ENCODE measurements at places on chromosomes 6 and 20. TPM values are rescaled to one million over a fixed set of nuclear protein-coding genes. Genes with fewer than 3 reads are reported as not detected.

Gene GCNT2
- total RNA-seq = 2.0 TPM

Gene COL9A3
- 0.39 TPM for total RNA-seq

Gene BEND6
- total RNA-seq = 12.4 TPM

Gene SIM1
- not detected for total RNA-seq

Gene HTR1E
- total RNA-seq = not detected

Gene KAT14
- total RNA-seq = 10.8 TPM

Gene FAM83C
- total RNA-seq = not detected

Gene UNC5CL
- 0.07 TPM for total RNA-seq

Gene BNIP5
- not detected for total RNA-seq

Gene UBE2V1
- 43.2 TPM for total RNA-seq

Gene RNF182
- total RNA-seq = 9.7 TPM

Gene ZMYND8
- 18.2 TPM for total RNA-seq

Gene GDAP1L1
- not detected for total RNA-seq

Gene ZNF334
- total RNA-seq = 0.83 TPM

Gene LKAAEAR1
- total RNA-seq = not detected

Gene LRRC73
- total RNA-seq = 0.78 TPM

Gene HLA-DQA1
- total RNA-seq = not detected

Gene CBFA2T2
- total RNA-seq = 7.4 TPM

Gene LY6G6F
- total RNA-seq = not detected

Gene TOMM6
- total RNA-seq = 36.9 TPM

Gene PCMTD2
- total RNA-seq = 46.7 TPM

Gene GSTA2
- not detected for total RNA-seq

Gene NFATC2
- total RNA-seq = 0.30 TPM

All from smooth muscle cell of the pulmonary artery (primary cell).